ENCODE measurements at places on chromosomes 5 and 9.
A peak's percentile ranks its signal among the peaks of the same experiment; 100 is the strongest.

GRCh38 chr5:127060470-127060985 is 12.8 kb downstream of the C5orf63 start:
- no peak for DNase-seq

- DNase-seq: no peak
Observed at GRCh38 chr9:109919736-109920408, 139.9 kb downstream of the PALM2AKAP2 start.

DNA sequence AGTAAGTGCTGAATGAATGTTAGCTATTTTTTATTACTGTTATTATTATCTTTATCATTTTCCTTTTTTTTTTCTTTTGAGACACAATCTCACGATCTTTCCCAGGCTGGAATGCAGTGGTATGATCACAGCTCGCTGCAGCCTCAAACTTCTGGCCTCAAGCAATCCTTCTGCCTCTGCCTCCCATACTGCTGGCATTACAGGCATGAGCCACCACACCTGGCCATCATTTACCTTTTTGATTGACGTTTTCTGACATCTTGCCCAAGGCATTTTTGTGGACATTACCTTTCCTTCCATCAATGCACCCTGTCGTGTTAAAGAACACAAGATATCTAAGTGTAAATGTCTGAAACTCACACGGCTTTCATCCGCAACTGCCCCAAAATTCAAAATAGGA is 138.2 kb downstream of the GAS1 start:
- no peak for DNase-seq

- DNase-seq: no peak
Observed at GRCh38 chr9:5578018-5578697, 50.7 kb upstream of the RIC1 start.

DNA sequence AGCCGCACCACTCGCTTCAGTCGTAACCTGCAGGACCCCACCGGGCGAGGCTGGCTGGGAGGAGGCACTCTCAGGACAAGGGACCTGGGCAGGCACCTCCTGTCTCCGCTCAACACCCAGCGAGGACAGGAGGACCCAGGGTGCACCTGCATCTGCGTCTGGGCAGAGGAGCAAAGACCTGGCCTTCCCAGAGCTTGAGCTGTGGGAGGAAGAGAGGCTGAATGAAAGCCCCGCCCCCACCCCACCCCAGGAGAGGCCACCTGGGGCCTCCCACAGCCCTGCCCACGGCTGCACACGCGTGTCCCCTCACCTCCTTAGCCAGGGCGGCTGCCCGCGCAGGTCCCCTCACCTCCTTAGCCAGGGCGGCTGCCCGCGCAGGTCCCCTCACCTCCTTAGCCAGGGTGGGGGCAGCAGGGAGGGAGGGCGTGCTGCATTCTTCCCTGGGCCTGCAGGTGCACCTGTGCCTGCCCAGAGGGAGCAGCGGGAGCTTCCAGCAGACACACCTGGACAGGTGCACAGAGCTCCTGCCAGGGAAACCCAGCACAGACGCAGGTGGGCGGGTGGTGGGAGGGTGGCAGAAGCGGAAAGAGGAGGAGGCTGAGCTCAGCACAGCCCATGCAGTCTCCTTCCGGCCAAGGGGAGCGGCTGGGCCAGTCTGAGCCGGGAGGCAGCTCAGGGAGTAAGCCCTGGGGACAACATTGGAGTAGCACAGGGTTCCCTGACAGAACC is 18.5 kb upstream of the SLC12A7 start:
- peak; percentile 77 for DNase-seq

DNA sequence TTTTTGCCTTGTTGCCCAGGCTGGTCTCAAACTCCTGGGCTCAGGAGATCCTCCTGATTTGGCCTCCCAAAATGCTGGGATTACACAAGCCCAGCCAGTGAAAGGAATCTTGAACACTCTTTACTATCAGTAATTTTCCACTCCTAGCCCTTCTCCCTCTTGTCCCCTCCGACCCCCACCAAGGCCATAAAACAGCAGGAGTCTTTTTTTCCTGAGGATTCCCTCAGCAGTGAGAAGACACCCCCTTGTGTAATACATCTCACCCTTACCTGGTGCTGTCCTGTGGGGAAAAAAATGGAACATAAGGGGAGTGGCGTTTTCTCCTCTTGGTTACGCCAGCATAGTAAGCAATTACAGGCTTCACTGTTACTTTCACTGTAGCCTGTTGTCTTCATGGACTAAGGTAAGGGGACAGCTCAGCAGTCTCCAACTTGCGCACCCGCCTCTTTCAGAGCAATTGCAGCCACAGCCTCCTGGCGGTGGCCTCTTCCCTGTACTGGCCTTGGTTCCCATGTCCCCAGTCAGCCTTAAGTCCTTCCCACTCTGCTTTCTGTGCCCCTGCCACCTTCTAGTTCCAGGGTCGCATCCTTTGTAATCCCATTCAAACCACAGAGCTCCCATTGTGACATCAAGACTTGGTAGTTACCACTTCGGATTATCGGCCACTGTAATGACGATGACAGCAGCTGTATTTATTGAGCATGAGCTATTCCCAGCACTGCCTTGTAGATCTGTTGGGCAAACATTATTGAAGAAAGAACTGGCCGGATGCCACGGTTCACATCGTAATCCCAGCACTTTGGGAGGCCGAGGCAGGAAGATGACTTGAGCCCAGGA is 10.0 kb downstream of the NAIF1 start:
- DNase-seq: no peak

Measured in NCI-H187 treated with DMSO at 0.1 percent for 48 hours (cell line).